CD4-positive, alpha-beta T cell treated with Interleukin-17A for 4 hours (primary cell): ENCODE measurements at places on chromosomes 7 and 10.

GRCh38 chr7:92496876-92497275 is 19.1 kb upstream of the ERVW-1 start:
- no peak for DNase-seq

- peak; percentile 63 for DNase-seq
These were observed 4.8 kb upstream of the MTG1 start for GRCh38 chr10:133388973-133389818.

- DNase-seq: no peak
These were observed 7.6 kb downstream of the NDST2 start for GRCh38 chr10:73803680-73804286.

GRCh38 chr7:66627151-66627681 is 1.5 kb upstream of the KCTD7 start:
- no peak for DNase-seq

GRCh38 chr10:19828278-19829049 is 12.2 kb downstream of the PLXDC2 start:
- DNase-seq: no peak

GRCh38 chr10:119420950-119421875 is 121.3 kb downstream of the RGS10 start:
- no peak for DNase-seq

DNA sequence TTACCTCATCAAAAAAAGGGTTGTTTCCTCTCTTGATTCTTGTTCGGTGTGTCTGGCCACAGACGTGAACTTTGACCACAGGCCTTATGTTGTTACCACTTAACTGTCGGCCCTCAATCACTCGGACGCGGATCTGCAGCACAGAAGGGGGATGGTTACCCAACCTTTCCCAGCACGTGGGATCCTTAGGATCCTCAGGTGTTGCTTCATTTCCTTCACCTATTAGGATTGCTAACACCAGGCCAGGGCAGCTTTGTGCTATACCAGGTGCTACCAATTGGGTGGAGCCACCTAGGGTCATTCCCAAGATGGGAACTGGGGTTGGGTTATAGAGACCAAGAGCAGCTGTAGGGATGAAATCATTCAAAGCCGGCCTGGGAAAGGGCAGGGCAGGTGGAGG is 73.4 kb downstream of the MYOF start:
- DNase-seq: no peak

- no peak for DNase-seq
These were observed 2.4 kb downstream of the UBE2H start for GRCh38 chr7:129950191-129950932.

DNA sequence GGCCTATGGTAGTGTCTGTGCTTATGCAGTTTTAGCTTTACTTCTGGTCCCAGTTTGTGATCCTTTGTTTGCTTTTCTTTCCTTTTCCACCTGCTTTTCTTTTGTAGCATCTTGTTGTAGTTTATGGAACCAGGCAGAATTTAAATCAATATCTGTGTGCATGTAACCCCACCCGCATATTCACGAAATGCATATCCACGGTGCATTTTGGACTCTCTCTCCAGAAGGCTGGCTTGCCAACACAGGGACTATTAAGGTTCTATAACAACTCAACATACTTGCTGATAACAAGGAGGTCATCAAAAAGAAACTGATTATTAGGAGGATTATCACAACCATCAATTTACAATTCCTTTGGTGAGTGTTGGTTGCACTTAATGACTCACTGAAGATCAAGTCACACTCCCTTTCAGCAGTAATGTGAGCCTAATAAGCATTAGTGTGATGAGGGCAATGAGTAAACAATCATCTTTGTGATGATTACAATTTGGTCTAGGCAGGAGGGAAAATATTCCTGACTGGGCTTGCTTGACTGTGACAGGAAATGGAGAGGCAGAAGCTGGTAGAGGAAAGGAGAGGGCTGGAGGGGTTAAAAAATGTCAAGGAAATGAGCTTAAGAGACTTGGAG is 378.6 kb downstream of the REEP3 start:
- DNase-seq: no peak

DNA sequence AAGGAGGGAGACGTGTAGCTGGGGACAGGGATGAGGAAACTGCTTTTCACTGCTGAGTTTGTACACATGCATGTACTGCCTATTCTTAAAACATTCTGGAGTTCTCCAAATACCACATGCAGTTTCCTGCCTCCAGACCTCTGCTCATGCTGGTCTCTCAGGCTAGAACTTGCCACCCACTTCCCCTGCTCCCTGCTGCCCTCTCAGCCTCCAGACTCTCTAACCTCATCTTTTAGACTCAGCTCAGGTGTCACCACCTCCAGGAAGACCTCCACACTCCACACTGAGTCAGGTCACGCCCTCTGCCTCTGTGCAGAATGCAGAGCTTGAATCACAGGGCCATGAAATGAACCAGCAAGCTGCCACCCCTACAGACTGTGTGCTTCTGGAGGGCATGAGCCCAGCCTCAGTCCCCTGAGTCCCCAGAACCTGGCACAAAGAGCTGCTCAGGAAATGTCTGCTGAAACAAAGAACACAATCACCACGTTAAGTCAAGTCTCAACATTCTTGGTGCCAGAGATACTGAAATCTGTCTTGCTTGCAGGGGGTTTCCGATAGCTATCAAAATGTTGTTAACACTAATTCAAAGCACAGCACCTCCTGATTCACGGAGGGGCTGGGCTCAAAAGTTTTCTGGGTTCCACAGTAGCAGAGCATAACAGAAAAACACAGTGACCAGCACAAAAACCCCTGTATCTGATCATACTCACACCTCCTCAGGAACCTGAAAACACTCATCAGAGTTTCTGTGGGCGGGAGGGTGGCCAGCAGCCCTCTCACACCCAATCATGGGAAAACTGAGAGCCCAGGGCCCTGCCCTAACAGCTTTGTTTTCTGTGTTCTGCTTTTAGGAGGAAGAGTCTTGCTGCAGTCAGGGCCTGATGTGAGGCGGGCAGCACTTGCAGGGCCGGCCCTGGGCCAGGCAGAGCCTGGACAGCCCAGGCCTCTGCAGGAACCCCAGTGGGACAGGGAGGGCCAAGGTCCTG is 21.1 kb downstream of the FAM53B start:
- DNase-seq: peak; percentile 70

GRCh38 chr7:156380261-156380660 is 260.3 kb upstream of the RNF32 start:
- no peak for DNase-seq

DNA sequence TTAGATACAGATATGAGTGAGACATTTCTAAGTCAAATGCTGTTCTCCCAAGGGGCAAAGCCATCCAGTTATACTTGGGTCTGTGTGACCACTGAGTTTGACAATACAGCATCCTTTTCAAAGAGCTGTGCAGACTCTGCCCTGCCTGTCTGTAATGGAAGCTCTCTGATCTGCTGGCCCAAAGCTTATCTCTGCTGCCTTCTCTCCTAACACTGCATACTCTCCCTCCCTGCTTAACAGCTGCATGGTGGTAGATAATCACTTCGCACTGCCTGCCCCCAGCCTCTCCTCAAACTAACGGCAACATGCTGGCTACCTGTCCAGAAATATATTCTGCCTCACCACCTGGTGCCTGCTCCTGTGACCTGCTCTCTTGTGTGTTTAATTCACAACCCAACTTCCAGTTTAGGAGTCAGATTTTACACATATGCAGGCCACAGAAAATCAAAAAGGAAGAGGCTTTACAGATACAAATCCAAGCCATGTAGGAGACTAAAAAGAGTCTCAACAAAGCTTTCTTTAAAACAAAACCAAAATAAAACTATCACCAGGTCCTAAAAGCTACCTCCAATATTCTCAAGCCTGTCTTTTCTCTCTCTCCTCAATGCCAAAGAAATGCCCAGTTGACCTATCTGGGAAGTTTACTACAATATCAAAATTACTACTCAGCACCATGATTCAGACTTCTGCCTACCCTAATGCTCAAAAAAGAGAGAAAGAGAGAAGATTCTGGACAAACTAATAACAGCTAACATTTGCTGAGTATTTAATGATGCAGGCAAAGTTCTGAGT is 145.6 kb downstream of the RELN start:
- DNase-seq: no peak

DNA sequence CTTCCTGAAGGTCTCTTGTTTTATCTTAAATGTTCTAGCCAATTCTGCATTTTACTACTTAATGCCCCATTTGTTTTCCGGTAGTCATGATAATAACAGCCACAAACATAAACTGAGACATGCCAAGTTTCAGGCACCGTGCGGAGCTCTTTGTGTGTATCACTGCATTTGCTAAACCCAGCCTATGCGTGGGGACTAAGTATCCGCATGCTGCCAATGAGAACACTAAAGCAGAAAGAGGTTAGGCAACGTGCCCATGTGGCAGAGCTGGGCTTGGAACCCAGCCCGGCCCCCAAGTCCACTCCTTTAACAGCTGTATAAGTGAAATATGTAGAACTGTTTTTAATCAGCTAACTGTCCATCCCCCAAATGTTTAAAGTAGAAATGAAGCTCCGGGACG is 54.1 kb downstream of the SLIT1 start:
- DNase-seq: no peak

- DNase-seq: no peak
These were observed 25.7 kb downstream of the OPALIN start for GRCh38 chr10:96333101-96333500.

DNA sequence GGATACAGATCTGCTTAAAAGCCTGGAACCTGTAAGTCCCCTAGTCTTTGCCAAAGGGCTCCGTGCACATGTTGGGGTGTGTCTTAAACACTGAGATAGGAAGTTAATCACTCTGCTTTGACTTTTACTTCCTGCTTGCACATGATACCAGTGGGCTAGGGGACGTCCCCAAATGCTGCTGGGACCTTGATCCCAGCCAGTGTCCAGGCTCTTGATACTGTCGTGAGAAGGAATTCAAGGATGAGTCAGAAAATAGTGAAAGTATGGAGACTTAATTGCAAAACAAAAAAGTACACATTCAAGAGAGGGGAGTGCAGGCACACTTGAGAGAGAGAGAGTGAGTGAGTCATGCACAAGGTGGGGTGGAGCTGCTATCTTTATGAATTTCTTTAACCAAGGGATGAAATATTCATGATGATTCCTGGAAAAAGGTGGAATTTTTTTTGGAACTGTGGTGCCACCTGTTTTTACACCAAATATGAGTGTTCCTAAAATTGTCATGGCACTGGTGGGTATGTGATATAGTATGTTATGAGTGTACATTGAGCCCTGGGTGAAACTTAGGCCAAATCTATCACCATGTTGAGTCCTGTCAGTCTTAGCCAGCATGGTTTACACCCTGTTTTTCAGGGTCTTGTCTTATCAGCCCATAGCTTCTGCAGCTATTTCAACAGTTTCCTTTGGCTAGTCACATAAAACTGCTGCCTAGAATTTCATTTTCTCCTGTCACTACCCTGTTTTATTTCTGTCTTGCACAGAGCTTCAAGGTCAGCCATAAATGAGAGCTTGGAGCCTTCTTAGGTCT is 88.3 kb upstream of the CYP26C1 start:
- no peak for DNase-seq

GRCh38 chr10:111877258-111877657 is 306.3 kb downstream of the GPAM start:
- DNase-seq: no peak

- DNase-seq: no peak
These were observed 131.3 kb downstream of the DYNC2I1 start for GRCh38 chr7:158987691-158988090.

GRCh38 chr10:69515699-69516259 is 57.4 kb downstream of the NEUROG3 start:
- peak; percentile 88 for DNase-seq

GRCh38 chr10:87578842-87579401 is 74.2 kb downstream of the MINPP1 start:
- DNase-seq: no peak

DNA sequence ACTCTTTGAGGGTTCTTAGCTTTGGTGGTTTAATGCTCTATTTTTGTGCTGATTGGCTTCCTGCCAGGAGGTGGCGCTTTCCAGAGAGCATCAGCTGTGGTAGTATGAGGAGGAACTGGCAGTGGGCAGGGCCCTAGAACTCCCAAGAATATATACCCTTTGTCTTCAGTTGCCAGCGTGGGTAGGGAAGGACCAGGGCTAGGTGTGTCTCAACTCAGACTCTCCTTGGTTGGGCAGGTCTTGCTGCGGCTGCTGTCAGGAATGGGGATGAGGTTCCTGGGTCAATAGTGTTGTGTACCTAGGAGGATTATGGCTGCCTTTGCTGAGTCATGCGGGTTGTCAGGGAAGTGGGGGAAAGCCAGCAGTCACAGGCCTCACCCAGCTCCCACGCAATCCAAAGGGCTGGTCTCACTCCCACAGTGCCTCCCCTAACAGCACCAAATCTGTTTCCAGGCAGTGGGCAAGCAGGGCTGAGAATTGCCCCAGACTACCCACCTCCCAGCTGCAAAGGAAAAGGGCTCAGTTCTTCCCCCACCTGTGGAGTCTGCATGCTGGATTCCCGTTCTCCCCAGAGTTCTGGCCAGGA is 191.5 kb downstream of the PHTF2 start:
- no peak for DNase-seq

DNA sequence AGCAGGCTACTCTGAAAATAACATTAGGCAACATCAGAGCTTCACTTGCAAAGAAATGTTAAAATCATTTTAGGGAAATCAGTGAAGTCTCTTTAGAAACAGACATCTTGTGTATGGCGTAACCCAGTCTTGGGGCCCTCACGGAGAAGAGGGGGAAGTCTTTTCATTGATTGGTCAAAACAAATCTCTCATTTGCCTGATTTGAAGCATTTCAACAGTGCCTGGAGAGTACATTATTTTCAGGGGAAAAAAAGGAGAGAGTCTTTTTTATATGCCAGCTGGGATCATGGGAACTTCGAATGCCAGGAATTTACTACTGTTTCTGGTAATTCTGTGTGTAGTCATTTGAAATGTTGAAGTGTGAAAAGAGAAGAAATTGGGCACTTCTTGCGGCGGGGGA is 471.4 kb downstream of the PLXDC2 start:
- DNase-seq: no peak

- DNase-seq: no peak
These were observed 33.7 kb downstream of the CYP2C8 start for GRCh38 chr10:95035332-95036295.

GRCh38 chr10:58091886-58092285 is 175.8 kb downstream of the IPMK start:
- no peak for DNase-seq

DNA sequence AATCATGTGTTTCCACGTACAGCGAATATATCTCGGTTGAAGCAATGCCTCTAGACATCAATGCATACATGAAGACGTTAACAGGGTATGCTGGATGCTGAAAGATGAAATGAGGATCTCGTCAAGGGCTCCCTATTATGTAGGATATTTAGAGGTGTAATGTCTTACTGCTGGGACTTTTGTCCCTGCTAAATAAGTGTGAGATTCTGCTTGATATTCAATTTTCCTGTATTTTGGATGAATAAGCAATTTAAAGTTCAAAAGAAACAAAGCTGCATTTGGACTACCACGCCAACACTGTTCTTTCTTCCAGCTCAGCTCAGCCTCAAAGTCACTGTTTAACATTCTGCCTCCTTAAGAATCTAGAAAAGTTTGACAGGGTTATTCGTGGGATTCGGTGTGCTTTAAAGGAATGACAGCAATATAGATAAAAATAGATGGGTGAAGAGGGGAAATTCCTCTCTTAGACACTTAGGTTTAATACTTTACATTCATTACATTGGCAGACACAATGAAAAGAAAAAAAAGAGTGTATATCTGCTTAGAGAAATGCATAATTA is 110.1 kb upstream of the RHEB start:
- no peak for DNase-seq
